Daoy (cell line): ENCODE measurements at places on chromosomes 6 and 20. TPM values are rescaled to one million over a fixed set of nuclear protein-coding genes. Genes with fewer than 3 reads are reported as not detected.
A peak's percentile ranks its signal among the peaks of the same experiment; 100 is the strongest.

- DNase-seq, result peak; percentile 42
These were observed 534 bp upstream of the AKIRIN2 start for GRCh38 chr6:87702589-87702945.

GRCh38 chr6:44594481-44594880, 207.0 kb downstream of the CDC5L start:
- no peak for DNase-seq

DNA sequence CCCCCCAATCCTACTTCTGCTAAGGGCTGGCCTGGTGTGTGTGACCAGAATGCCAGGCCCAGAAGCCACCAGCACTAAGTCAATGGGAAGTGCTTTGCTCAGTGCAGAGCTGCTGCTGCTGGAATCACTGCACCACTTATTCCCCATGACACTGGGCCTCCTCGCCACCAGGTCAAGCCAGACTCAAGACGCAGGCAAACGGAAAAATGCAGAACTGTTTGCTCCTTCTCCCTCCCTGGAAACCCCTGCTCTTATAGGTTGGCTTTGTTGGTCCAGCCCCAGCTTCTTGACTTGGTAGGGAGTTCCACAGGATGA, 121.9 kb downstream of the PHACTR3 start:
- DNase-seq, result no peak

DNA sequence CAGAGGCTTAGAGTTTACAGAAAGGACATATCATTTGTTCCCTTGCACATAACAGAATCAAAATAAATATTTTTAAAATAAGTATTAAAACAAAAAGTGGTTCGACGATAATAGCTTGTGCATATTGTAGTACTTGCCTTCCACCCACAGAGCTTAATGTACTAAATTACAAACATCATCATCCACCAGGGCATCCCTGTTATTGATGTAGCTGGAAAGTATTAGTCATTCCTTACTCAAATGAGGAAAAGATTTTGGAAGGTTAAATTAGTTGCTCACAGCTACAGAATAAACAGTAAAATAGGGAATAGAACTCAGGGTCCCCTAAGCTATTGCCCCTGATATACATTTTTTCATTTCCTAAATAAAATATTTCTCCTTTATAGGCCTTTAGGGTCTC, 150.3 kb downstream of the PTPRK start:
- DNase-seq, result peak; percentile 7

TMEM74B gene
- total RNA-seq, result 0.06 TPM in 1 of 2 replicates, not detected in the other
